Stimulated activated CD8-positive, alpha-beta memory T cell treated with anti-CD3 and anti-CD28 coated beads, Interleukin-15, amount 100 ng/mL, for 48 hours (primary cell): ENCODE measurements at places on chromosomes 3 and 15.

- no peak for DNase-seq
Measured at GRCh38 chr3:62884096-62884870, 9.1 kb upstream of the CADPS start.

GRCh38 chr3:175295248-175296130 lies 436.4 kb downstream of the NAALADL2 start:
- no peak for DNase-seq

- DNase-seq: no peak
Measured at GRCh38 chr3:36859494-36859893, 85.4 kb downstream of the TRANK1 start.

- DNase-seq: no peak
Measured at GRCh38 chr3:128548021-128548420, 55.0 kb upstream of the GATA2 start.

GRCh38 chr15:86932456-86932855 lies 852.8 kb downstream of the AGBL1 start:
- no peak for DNase-seq

DNA sequence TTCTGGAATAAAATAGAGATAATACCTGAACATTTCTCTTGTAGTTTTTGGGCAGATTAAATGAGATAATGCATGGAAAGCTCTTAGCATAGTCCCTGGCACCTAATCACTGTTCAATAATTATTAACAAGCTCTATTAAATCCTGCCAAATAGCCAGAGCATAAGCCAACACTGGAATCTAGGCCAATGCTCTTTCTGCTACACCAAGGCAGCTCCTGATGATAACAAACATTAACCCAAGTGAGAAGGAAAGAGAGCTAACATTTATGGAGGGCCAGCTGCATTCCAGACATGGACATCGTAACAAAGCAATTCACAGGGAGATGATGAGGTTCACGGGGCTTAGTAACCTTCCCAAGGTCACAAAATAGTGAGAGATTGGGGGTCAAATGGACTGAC lies 23.3 kb downstream of the LARP6 start:
- no peak for DNase-seq

DNA sequence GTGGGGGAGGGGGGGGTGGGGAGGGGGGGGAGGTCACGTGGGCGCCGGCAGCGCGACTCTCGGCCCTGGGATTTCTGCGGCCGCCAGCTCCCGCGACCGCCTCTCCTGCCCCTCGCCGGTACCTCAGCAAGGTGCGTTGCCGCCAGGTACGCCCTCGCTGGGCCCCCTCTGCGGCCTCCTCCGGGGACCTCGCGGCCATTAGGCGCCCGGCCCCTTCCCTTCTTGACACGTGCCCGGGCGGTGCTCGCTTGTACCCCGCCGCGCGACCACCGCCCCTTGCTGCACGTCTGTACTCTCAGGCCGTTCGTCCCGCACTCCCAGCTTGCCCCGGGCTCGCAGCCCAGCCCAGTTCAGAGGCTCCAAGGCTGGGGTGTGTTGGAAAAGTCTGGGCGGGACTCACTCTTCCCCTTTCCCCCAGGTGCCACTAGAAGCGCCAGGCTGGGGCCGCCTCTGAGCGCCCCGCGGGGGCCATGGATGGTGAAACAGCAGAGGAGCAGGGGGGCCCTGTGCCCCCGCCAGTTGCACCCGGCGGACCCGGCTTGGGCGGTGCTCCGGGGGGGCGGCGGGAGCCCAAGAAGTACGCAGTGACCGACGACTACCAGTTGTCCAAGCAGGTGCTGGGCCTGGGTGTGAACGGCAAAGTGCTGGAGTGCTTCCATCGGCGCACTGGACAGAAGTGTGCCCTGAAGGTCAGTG lies at the start of gene MAPKAPK3:
Gene MAPKAPK3 (plus strand): TSS at position 56 of the 696 bp plus-strand sequence. CDS start 415 bp downstream, at position 471.
- no peak for DNase-seq

GRCh38 chr3:69542089-69542804 lies 156.4 kb upstream of the FRMD4B start:
- DNase-seq: peak; percentile 0

DNA sequence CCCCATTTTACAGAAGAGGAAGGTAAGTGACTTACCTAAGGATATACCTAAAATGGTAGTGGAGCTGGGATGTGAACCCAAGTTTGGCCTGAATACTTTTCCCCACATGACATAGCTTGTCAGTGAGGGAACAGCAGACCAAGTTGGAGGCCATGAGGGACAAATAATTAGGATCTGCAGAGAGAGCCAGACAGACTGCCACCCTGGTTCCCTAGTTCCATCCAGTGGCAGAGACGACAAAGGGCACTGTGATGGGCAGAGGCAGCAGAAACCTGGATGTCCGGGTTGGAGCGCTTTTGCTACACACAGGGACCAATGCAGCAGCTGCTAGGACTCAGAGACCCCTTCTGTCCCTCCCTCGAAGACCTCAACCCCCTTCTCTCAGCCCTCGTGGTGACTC lies 1.2 kb downstream of the CPLX3 start:
- DNase-seq: no peak

- no peak for DNase-seq
Measured at GRCh38 chr15:48373821-48374451, 42.7 kb downstream of the DUT start.

DNA sequence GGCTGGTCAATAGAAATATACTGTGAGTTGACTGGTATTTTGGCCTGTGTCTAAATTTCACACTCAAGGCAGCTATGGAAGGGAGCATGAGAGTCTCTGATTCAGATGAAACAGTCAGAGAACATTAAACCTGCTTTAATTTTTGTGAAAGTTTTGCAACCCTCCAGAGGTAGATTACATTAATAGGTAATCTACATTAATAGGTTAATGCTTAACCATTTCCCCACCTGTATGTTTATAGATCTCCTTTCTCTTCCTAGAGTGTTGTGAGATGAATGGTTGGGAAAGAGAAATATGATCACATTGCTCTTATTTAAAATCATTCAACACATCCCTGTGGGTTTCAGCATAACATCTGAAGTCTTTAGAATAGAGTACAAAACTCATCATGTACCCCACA lies 586.9 kb upstream of the DPPA4 start:
- no peak for DNase-seq

- no peak for DNase-seq
Measured at GRCh38 chr3:188673646-188674186, 498.1 kb upstream of the TPRG1 start.

DNA sequence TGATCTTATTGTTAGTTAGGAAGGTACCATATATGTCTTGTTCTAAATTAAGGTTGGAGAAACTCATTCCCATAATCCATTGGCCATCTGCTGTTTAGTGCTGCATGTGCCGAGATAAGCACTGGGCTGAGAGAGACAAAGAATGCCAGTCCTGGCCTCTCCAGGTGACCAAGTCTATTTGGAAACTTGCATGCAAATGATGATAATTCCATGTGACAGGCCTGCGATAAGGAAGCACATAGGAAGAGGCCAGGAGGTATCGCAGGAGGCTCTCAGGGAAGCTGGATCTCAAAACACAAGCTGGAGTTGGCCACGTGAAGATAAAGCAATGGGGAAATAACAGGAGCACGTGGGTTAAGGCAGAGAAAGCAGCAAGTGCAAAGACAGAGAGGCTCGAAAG lies 39.7 kb downstream of the MYO5C start:
- no peak for DNase-seq

DNA sequence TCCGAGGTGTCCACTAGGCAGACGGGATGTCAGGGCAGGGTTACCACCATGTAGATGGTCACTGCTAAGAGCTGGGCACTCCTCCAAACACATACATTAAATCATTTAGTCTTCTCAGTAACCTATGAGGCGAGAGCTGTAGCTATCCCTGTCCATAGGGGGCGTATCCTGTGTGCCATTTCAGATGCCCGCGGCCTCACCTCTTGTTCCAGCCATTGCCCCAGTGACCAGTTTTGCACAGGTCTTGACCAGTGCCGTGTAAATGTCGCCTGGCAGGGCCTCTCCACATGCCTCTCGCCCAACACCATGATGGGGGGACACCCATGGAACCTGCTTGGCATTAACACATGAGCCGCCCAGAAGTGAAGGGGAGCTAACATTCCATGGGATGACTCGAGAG lies 20.8 kb upstream of the SRP14 start:
- DNase-seq: no peak

DNA sequence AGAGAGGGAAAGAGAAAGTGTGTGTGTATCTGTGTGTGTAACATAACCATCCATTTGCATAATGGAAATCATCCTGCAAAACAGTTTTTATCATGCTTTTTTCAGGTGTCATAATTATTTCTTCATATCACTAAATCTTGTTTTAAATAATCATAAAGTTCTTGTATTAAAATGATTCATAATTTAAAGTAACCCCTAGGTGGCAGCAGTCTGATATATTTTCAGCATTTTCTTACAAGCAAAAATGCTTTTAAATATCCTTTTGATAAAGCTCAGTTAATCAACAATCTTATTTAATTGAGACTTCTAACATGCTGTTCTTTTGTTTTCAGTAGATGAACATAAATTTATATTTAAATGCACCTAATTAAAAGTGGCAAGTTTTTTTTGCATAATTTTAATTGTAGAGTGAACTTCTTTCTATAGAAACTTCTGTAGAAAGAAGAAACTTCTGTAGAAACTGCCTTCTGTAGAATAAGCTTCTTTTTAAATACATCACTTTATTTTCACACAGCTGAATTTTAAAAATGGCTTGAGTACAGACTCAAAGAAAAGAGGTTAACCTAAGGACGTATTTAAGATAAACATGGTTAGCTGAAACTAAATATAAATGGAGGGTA lies 72.5 kb downstream of the OPA1 start:
- DNase-seq: no peak

GRCh38 chr3:184391266-184391665 lies 11.4 kb downstream of the CHRD start:
- no peak for DNase-seq

- DNase-seq: no peak
Measured at GRCh38 chr15:61700803-61701202, 359.4 kb downstream of the VPS13C start.

- no peak for DNase-seq
Measured at GRCh38 chr3:159929171-159930141, 59.2 kb upstream of the IL12A start.

DNA sequence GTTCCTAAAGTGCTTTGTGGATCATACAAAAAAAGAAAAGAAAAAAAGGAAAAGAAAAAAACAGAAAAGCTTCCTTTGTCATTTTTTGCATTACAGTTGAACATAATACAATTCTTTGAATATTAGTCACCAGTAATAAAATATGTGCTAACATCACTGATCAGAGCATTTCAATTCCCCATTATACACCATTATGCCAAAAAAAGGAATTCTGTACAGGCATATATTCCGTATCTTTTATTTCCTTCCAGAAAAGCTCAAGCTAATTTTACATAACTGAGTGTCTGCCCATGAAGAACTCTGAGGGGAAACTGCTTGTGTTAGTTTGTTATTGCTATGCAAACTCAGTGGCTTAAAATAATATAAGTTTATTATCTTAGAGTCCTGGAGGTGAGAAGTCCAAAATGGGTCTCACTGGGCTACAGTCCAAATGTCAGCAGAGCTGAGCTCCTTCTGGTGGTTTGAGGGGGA lies 377.9 kb downstream of the GAP43 start:
- DNase-seq: no peak

DNA sequence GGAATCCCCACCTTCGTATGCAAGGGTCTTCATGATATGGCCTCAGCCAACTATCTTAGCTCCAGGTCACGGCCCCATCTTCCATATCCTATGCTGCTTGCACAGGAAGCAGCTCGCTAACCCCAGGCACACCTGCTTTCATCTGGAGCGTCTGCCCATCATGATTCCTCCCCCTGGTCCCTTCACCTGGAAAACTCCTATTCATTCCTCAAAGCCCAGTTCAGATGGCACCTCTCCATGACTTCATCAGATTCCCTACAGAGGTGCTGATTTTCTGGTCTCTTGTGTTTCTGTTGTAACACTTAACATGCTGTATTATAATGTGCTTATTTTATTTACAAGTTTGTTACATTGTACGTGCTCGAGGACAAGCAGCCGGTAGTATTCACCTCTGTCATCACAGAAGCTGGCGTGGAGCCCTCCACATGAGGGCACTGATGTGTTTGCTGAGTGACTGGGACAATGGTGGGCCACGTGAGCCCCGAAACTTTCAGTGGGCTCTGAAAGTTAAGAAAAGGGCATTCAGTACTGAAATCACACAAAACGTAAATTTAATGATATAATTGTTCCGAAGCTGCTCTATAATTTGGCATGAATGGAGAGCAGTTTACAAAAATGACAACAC lies 16.2 kb downstream of the MUC20 start:
- DNase-seq: no peak

- no peak for DNase-seq
Measured at GRCh38 chr3:123156276-123156995, 45.3 kb upstream of the SEC22A start.

DNA sequence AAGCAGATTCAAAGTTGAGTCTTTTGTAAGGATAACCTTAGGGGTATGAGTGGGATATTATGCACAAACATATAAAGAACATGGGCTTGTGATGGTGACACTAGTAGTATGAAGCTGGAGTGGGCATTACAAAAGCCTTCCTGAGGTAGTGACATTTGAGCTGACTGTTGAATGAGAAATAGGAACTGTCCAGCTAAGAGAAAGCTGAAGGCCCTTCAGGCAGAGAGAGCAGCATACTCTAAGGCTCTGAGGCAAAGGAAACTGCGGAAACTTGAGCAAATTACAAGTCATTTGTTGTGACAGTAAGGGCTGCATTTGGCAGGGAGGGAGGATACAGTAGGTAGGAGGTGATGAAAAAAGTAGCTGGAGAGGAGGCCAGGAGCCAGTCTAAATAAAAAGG lies 190.7 kb upstream of the CD96 start:
- no peak for DNase-seq

DNA sequence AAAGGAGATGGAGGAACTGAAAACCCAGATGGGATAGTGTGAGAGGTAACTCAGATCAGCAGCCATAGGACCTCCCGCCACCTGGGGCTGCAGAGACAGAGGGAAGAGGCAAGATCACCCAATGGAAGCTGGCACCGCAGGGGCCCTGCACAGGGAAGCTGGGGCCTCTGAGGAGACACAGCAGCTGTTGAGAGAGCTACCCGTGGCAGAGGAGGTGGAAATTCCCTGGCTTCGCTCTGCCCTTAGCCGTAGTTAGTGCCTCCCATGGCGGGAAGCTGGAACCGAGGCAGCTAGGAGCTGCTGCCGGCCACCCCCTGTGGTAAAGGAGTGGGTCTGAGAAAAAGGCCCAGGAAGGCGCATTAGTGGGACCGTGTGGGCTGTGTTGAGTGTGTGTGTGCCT lies 18.0 kb upstream of the PLXNA1 start:
- no peak for DNase-seq

DNA sequence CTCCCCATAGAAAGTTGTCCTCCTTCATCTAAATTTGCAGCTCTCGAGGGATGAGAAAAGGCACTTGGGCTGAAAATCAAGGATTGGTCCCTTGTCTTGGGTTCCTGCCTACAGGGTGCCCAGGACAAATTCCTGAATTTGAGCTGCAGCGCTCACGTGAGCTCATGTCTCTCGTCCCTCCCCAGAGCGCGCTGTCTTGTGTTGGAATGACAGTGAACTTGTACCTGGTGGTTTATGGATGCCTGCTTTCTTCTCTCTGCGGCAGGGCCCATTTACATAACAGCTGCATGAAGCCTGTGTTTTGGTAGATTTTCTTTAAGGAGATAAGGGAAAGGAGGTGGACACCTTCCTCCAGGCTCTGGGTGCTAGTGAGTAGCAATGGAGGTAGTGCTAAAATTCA lies 4.3 kb downstream of the RYR3 start:
- DNase-seq: no peak
